DMS 273 treated with DMSO at 0.1 percent for 48 hours (cell line): ENCODE measurements at places on chromosomes 2 and 18.

- no peak for DNase-seq
Measured at GRCh38 chr2:129334128-129334527, 645.3 kb upstream of the RAB6C start.

- no peak for DNase-seq
Measured at GRCh38 chr2:80579756-80580155, 275.2 kb upstream of the LRRTM1 start.

DNA sequence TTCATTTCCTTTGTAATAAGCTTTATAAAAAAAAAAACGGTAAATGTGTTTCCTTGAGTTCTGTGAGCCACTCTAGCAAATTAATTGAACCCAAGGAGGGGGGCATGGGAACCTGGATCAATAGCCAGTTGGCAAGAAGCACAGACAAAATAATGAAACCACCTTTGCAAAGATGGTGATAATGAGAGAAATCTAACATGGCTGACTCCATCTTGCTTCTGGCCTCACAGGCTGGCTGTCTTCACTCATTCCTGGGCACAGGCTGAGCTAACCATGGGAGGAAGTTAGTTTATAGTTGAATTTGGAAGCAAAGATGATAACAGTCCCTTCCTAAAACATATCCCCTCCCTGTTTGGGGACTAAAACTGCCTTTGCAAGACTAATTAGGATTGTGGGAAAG is 95.1 kb downstream of the B3GNT2 start:
- DNase-seq = no peak

- DNase-seq = no peak
Measured at GRCh38 chr2:27209621-27210401, 2.0 kb upstream of the ATRAID start.

DNA sequence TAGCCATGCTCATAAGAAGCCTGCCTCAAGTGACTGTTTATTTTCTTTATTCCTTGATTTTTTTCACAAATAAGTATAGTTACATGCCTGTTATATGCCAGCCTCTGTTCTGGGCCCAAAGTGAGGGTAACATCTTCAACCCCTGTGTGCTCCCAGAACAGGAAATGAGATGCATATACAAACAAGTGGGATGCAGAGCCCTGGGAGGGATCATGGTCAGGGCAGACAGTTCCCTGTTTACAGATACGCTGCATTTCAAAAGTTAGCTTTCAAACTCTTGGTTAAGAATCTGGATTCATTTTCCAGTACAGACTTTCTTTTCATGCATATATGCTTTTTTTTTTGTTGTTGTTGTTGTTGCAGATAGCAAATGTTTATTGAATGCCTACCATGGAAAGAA is 24.4 kb downstream of the GPR39 start:
- DNase-seq = no peak

- DNase-seq = no peak
Measured at GRCh38 chr2:101418460-101419095, 31.3 kb upstream of the CREG2 start.

DNA sequence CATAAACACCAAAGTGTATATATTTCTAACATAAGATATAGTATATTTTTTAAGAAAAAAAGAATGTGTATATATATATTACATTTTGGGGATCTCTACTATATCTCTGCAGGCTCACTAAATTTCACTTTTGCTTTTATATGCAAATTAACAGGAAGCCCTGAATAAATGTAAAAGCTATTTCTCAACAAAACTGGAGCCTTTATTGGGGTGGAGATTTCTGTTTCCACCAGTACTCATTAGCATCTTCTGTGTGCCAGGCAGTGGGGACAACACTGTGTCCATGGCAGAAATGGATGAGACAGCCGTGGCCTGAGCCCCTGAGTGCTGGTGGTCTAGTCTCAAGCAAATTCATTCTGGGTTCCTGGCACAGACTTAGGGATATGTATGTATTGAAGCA is 41.3 kb downstream of the C18orf63 start:
- no peak for DNase-seq

- DNase-seq = no peak
Measured at GRCh38 chr18:71027531-71027930, 738.7 kb downstream of the SOCS6 start.

DNA sequence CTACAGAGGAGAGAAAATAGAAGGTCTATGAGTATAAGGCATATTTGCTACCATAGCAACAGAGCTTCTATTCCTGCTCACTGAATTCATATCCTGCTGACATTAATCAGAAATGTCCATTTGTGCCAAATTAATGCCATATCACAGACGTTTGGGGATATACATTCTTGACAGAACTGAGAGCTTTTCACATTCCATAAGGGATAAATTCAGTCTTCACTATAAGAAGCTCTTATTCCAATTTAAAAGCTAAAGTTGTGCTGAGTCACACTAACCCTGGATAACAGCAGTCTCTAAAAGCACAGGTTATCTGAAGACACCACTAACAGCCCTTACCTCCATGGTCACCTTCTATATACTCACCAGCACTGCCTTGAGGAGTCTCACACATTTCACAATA is 178.1 kb downstream of the RAB3GAP1 start:
- no peak for DNase-seq

GRCh38 chr2:75292826-75293225 is 93.5 kb upstream of the TACR1 start:
- DNase-seq = no peak

GRCh38 chr2:174673440-174673839 is 75.8 kb upstream of the WIPF1 start:
- DNase-seq = no peak

- DNase-seq = no peak
Measured at GRCh38 chr2:20494241-20494640, 47.4 kb downstream of the RHOB start.

- no peak for DNase-seq
Measured at GRCh38 chr2:142100970-142101369, 29.8 kb downstream of the LRP1B start.

DNA sequence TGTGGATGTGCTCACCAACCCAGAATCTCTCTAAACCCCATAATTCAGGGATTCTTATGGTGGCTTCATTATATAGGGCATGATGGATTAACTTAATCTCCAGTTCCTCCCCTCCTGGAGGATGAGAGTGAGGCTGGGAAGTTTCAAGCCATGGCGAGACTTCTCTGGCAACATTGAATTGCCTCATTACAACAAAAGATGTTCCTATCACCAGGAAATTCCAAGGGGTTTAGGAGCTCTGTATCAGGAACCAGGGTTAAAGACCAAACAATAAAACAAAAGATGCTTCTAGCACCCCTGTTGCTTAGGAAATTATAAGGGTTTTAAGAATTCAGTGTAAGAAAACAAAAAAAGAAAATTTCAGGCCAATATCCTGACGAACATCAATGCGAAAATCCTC is 100.1 kb downstream of the NAB1 start:
- DNase-seq = no peak

GRCh38 chr2:178863856-178864620 is 56.8 kb upstream of the TTN start:
- no peak for DNase-seq

DNA sequence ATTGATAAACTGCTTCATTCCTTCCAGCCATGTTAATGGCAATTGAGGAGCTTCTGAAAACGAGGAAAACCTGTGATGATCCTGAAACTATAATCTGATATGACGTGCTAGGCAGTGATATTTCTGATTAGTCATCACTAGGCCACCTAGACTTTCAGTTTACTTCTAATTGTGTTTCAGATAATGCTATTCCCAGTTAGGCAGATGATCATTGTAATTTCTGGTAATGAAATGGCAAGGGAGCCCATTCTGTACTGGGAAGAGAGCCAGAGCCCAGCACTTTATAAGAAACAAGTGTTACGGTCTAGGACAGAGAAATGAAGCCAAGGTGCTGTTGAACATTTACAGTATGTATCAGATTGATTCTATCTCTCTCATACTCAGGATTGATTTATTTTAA is 106.2 kb downstream of the CPO start:
- DNase-seq = no peak

- no peak for DNase-seq
Measured at GRCh38 chr2:97911922-97912575, 83.7 kb downstream of the TMEM131 start.
